ENCODE measurements at places on chromosomes 16 and 17.

DNA sequence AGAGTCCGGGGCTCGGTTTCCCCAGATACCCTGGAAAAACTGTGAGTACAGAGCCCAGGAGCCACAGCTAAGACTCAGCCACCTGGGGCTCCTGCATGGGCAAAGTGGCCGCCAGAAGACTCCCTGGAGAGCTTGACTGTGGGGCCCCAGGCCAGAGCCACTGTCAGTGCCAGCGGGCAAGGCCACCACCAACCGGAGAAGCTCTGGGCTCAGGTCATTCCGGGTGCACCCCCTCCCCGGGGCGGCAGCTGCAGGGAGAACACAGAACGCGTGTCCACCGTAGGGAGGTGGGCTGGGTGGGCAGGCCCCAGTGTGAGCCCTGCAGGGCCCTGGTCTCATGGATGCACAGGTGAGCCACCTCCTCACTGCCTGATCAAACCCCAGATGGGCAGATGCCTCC is 22.3 kb upstream of the RBFOX3 start:
- no peak for DNase-seq

DNA sequence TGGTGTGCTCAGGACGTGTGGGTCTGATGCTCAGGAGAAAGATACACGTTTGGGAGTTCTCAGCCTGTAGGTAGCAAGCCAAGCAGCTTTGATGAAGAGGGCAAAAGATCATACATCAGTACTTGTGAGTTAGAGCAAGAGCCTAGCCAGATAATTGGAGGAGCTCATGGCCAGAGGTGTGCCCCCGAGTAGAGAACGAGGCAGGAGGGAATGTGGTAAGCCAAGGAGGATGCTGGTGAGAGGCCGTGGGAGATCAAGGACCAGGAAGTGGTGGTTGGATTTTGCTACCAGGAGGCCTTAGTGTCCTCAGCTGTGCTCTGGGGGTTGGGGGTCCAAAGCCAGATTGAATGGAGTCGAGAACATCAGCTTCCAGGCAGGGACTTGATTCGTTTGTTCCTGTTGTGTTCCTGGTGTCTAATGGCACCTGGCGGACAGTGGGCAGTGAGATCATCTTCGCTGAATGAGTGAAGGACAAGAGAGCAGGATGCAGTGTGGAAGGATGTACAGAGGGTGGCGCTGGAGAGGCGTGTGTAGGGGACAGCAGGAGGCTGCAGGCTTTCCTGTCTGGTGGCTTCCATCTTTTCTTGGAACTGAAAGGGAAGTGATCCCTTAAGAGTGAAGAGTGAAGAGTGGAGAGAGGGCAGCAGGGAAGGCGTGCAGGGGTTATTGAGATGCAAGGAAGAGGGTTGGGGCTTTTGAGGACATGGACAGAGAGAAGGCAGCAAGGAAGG is 11.6 kb downstream of the FBXL19 start:
- peak; percentile 48 for DNase-seq

DNA sequence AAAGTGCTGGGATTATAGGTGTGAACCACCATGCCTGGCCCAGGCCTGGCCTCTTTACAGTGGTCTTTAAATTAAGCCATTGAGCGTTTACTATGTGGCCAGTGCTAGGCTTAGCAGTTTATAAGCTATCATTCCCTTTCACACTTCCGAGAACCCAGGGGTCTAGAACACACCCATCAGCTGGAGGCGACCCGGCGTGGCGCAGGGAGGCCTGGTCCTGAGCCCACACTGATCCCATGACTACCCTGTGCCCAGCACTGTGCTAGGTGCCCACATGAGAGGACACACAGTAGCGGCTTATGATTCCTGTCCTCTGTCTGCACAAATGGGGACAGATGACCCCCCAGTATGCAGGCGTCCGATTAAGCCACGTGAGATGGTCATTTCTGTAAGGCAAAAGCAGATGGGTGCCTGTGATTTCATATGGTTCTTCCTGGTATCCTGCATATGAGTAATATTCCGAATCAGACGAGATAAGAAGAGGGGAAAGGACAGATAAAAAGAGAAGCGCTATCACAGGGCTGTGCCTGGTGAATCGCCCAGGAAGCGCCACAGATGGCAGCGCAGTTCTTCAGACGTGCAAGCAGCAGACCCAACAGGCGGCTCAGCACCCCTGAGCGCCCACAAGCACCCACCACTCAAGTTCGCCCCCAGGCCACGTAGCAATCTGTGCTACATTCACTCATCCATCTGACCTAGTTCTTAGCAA is 5.3 kb downstream of the OSGIN1 start:
- no peak for DNase-seq

- no peak for DNase-seq
These were observed 115.4 kb downstream of the SALL1 start for GRCh38 chr16:51035711-51036110.
